ENCODE measurements at places on chromosomes 6 and 20.

GRCh38 chr6:148530394-148530953 is 187.8 kb downstream of the SASH1 start:
- no peak for DNase-seq

GRCh38 chr20:48772183-48772976 is 55.4 kb downstream of the PREX1 start:
- no peak for DNase-seq

- DNase-seq, result no peak
These were observed 4.9 kb upstream of the DEK start for GRCh38 chr6:18269253-18269652.

DNA sequence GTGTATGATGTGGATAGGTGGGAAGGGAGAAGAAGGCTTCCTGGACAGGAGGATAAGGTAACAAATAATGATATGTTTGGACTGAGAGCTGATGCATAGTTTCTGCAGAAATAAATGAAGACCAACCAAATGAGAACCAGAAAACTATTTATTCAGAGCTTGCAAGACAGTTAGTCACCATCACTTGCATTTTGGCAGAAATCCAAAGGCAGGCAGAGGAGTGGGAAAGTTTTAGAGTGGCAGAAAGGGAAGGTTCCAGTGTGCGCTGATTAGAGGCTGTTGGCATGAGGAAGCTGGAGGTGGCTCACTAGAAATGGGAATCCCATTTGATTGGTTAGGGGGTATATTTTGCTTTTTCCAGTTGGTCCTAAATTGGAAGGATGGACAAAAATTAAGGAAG is 13.0 kb upstream of the F13A1 start:
- DNase-seq, result no peak

DNA sequence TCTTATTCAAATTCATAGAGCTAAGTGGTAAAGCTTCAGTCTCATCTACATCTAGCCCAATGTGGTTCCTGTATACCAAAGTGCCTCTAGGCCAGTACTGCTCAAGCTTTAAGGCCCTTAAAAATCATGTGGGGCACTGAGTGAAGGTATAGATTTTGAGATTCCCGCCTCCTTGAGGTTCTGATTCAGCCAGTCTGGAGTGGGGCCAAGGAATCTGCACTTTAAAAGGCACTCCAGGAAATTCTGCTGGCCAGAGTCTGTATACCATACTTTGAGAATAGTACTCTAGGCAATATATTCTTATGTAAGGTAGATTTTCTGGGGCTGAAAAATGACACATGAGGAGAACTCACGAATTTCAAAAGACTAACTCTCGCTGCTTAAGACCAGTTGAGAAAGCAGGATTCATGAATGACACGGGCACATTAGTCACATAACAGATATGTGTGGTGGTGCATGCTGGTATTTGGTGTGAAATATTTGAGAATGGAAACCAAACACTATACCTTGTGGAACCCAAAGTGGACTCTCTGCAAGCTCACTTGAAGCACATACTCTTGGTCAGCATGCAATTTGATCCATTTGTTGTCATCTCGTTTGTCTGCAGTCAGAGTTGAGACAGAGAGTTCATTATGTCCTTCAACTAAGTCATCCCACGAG is 47.6 kb upstream of the SIM1 start:
- no peak for DNase-seq

- no peak for DNase-seq
These were observed 51.7 kb downstream of the SLC26A8 start for GRCh38 chr6:35972471-35973367.

- DNase-seq, result no peak
These were observed 88.6 kb downstream of the PPP1R14C start for GRCh38 chr6:150231525-150231850.

- no peak for DNase-seq
These were observed 50.1 kb downstream of the NUP153 start for GRCh38 chr6:17656644-17657043.

DNA sequence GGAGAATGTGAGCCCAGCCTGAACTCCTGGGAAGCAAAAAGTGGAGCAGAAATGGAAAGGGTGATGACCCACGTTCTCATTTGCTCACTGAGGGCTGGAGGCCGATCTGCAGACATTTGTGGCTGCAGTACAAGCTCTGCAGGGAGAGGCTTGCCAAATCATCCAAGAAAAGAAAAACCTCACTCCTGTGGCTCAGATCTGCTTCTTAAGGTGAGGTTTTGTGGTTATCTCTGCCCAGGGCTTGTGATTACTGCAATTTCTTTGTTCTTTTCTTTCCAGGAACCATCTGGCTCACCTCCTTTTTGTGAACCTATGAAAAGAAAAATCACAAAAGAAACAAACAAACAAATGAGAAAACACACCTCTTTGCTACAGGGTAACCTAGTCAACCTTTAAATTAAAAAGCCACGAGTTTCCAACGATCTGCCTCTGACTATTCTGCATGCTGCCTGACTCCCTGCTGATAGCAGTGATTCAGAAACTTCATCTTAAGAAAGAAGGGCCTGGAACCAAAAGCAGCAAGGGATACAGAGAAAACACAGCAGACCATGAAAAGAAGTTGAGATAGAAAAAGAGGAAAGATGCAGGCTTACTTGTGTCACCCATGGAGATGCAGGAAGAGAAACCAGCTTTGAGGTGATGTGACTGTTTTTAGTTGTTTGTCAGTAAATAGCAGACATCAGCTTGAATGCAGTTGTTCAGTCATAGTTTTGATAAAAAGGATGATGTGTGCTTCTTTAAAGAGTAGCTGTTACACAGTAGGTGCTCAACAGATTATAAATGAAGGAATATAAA is 165.1 kb downstream of the LMBRD1 start:
- no peak for DNase-seq

DNA sequence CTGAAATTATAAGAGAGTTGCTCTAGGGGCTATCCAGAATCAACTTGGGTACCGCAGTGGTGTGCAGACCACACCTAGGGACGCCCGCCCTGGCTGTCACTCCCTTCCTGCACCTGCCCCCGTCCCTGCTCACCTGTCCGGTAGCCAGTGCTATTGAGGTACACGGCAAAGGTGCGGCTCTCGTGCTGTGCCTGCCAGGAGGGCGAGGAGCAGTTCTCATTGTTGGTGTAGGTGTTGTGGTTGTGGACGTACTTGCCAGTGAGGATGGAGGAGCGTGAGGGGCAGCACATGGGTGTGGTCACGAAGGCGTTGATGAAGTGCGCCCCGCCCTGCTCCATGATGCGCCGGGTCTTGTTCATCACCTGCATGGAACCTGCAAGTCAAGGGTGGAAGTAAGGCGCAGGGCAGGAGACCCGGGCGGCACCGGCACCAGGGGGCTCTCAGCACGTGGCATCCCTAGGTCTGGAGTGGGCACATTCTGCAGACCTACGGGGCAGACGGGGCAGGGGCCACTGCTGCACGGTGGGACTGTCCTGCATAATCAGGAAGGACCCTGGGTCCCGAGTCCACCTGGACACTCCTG is 48.6 kb downstream of the SULF2 start:
- DNase-seq, result no peak

- DNase-seq, result no peak
These were observed 162.0 kb upstream of the SOX4 start for GRCh38 chr6:21431526-21431925.

DNA sequence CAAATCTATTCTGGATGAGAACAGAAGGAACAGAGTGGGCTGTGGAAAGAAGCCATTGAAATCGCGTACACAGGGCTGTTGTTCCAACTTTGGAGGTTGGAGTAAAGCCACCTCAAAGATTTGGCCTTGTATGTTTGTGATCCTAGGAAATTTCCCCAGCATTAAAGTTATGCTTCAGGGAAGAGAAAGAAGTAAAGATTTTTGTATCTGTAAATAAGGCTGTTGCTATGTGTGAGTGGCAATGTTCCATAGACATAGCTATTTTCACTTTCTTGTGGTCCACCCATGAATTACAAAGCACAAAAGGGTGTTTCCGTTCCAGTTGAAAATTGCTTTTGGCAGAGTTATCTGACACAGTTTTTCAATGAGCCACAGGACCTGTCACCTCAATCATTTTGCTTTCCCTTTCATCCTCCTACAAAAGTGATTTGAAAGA is 321.3 kb downstream of the TFAP2B start:
- no peak for DNase-seq

DNA sequence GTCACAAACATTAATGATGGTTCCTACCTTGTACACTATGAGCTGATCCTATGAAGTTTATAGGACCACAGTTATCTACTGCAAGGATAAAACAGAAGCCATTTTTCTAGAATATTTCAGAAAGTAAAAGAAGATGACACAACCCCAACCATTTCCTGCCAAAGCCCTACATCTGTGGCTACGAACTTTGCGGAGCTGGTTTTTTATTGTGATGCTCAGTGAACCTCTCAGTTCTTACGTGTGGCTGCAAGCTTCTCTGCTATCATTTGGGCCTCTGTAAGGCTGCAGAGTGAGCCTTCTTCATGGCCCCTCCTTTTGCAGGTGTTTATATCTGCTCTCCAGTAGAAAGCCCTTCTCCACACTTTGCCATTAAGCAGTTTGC is 17.8 kb upstream of the TAGAP start:
- DNase-seq, result no peak

GRCh38 chr20:10530883-10531282 is 95.8 kb downstream of the SLX4IP start:
- DNase-seq, result no peak

DNA sequence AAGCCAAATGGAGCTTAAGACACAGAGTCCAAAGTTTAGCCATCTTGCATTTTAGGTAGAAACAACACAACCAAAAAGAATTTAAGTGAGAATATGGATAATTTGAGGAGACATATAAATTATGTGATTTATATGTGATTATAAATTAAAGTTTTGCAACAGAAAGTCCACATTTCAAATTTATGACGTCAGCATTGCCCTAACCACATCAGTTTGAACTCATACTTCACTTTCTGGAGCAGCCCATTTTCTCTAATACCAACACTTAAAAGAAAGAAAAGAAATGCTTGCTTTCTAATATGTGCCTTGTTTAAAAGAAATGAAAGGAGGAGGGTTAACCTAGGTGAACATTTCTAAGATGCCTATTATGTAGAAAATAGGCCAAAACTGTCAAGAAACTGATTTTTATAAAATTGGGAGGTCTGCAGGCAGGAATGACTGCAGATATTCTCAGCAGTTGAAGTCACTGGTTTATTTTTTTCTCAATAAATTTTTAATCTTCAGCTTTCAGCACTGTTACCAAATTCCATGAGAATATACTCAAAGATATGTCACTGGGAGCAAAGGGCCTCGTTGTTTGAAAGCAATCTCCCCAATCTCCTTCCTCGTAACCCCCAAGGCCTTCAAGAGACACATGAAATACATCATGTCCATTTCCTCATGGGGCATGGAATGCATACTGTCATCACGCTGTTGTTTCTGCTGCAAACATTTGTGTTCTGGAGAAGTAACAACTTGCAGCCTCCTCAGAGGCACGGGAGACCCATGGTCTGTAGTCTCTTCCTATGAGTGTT is 137.8 kb downstream of the SOD2 start:
- DNase-seq, result no peak

GRCh38 chr6:134406311-134406710 is 88.4 kb upstream of the SGK1 start:
- no peak for DNase-seq

GRCh38 chr6:125377621-125378020 is 75.9 kb upstream of the HDDC2 start:
- DNase-seq, result no peak

DNA sequence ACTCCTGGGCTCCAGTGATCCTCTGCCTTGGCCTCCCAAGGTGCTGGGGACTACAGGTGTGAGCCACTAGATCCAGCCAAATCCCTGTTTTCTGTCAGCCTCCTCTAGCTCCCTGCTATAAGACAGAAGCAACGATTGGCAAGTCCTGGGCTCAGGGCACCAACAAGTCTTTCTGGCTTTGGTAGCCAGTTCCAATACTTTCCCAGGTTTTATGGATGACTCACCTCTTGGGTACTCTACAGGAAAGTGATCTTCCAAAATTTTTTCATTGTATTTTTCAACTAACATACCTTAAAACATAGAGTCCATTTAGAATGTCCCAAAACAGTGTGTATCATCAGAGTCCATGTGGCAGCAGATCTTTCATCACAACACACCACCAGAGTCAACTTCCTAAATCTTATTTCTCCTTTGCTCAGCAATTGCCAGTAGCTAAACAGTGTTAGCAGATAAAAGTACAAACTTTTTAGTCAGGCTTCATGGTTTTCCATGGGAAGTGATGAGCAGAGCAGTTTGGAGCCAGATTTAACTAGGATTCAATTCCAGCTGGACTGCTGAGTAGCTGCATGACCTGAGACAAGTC is 13.3 kb downstream of the GABBR1 start:
- no peak for DNase-seq

DNA sequence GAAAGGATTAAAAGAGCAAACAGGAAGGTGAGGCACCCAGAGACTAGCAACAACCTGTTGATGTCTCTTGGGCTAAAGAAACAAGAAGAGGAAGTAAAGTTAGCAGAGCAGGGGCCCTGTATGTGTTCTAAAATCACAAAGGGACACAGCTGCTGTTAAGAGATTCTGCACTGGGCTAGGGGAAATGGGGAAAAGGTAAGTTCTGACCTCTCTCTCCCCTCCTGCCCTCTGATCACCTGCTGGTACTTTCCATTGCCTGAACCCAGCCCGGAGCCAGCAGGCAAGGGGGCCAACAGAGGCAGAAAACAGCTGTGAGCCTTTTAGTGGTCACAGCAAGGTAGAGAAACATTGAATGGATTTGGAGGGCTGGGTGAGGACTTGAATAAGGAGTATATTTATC is 13.5 kb upstream of the CNR1 start:
- no peak for DNase-seq

DNA sequence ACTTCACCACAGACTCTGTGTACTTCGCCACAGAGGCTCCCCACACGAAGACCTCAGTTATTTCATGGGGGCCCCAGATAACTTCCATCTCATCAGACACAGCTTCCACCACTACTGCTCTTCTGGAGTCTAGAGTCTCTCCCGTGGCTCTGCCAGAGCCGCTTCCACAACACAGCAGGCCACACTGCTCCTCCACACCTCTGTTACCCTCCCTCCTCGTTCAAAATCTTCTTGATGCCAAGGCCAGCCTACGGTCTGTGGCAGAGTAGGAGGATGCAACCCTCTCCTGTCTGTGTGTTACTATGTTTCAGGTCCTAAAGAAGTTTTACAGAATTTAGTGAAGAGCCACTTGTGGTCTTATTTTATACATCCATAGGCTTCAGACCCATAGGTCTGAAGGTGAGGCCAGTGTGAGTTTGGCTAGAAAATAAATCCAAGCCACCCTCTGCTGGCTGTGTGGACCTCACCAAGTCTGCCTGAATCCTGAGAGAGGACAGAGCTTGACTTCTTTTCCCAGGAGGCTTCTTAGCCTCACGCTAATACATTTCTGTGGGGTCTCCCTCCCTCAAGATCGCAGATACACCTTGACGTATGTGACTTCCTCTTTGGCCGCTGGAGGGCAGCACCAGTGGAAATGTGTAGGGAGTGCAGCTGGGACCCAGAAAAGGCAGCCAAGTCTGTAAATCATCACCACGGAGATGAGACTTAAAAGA is 197.7 kb downstream of the FAXC start:
- no peak for DNase-seq

GRCh38 chr6:158396136-158396535 is 83.9 kb downstream of the TULP4 start:
- DNase-seq, result no peak
